Stimulated activated CD8-positive, alpha-beta memory T cell treated with anti-CD3 and anti-CD28 coated beads, Interleukin-12 subunit alpha, Interleukin-12 subunit beta, amount 100 ng/mL, for 4 hours (primary cell): ENCODE measurements at places on chromosomes 1 and 21.

DNA sequence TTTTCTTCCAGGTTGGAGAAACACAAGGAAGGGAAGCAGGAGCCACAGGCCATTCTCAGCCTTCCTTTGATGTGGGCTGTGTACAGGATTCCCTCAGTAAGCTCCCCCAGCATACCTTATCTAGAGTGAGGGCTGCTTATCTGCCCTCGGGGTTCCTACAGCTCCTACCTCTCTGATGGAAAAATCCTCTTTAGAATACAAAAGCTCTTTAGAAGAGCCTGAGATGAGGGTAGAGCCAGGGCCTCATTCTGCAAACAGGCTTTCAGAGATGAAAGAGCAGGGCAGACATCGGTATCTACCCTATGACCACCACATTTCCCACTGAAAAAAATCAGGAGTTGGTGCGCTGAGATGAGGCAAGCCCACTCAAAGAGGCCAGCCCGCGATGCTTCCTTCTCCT lies 85.1 kb downstream of the PLPP3 start:
- no peak for DNase-seq

DNA sequence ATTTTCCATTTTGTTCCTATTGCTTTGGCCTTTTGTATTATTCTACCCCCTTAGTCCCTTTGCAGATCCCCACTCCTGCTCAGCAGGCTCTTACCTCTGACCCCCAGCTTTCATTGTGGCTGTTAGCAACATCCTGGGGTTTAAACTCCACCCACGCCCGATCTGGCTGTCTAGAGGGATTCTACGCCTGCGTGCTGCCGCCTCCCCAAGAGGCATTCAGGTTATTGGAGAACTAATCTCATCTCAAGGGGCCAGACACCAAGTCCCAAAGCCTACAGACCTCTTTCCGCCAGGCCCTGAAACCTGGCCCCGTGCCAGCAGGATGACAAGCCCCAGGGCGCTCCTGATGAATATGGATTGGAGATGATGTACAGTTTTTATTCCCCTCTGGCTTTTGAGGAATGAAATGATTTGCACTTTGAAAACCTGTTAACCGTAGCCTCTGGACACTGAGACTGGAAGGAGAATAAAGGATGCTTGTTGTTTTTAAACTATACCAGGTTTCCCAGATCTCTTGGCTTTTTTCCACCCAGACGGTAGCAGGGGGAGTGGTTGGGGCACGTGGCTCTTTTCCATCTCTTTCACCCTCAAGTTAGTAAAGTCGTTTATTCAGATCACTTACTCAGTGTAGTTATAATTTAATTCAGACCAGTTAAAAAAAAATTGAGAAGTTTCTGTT lies 14.5 kb upstream of the IKBKE start:
- DNase-seq: no peak

DNA sequence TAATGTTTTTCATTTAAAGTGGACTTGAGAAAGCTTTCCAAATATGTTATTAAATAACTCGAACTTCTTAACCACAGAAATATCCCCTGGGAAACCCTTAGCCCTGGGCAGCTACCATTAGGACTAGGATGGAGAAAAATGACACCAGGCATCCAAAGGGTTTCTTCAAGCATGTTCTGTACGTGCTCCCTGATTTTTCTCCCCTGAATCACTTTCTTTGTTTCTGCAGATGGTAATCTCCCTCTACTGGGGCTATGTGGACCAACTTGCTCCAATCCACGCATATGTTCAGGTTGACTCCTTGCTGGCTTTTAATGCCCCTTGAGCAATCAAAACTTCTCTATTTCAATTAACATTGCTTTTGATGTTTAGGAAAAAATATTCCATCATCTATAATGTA lies 312.7 kb upstream of the C1orf87 start:
- DNase-seq: no peak

DNA sequence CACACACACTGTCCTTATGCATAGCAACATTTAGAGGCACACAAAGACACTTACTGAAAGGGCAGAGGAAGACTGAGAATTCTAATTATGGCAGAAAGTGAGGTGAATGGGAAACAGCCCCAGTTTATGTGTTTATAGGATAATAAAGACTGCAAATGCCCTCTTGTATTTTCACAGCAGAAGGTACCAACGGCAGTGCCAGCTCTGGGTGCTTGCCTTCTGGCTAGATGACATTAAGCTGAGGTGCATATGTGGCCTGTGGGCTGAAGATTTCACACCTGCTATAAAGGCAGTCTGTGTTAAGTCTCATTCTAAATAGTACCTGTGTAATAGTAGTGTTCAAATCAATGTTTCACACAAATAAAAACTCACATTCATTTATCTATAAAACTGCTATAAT lies 347.2 kb upstream of the ZRANB2 start:
- DNase-seq: no peak

GRCh38 chr1:228487336-228488124 lies at the start of gene RNF187:
TSS of gene RNF187 (plus strand) at chr1:228487382.
- no peak for DNase-seq

GRCh38 chr21:39385299-39386145 lies 36.6 kb upstream of the HMGN1 start:
- peak; percentile 32 for DNase-seq

- no peak for DNase-seq
Measured at GRCh38 chr1:245770156-245770555, 615.4 kb downstream of the KIF26B start.

DNA sequence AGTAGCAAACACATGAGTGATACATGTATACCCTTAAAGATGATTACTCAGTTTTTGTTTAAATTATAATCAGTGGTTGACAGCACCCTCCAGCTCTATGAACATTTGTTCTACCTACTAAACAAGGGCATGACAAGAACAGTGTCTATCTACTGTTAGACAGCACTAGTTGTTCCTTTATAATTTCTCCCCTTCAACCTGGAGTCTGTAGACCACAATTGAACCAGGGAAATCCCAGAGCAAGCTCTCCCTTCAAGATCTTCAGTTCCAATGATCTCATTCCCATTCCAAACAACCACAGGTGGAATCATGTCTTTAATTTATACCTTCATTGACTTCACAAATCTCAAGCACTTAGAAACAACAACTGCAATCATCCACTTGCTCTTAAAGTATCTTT lies 216.1 kb downstream of the HHIPL2 start:
- DNase-seq: no peak

GRCh38 chr1:56517404-56518130 lies 61.8 kb downstream of the PLPP3 start:
- no peak for DNase-seq

DNA sequence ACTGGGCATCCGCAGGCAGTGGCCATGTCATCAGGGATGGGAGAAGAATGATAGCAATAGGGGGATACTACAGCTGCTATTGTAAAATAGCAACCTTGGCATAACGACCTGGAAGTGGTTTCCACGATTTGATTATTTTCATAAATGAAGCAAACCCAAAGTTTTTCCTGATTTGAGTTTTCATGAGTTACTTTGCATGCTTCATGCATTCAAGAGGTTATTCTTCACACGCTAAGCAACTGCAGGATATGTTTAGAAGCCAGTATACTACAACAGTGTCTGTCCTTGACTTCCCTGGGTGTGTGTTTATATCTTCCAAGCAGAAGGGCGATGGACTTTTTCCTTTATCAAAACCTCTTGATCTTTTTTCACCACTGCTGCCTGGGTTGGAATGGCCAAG lies 281.1 kb upstream of the DUSP10 start:
- no peak for DNase-seq

- DNase-seq: no peak
Measured at GRCh38 chr1:217770918-217771317, 139.8 kb downstream of the SPATA17 start.

DNA sequence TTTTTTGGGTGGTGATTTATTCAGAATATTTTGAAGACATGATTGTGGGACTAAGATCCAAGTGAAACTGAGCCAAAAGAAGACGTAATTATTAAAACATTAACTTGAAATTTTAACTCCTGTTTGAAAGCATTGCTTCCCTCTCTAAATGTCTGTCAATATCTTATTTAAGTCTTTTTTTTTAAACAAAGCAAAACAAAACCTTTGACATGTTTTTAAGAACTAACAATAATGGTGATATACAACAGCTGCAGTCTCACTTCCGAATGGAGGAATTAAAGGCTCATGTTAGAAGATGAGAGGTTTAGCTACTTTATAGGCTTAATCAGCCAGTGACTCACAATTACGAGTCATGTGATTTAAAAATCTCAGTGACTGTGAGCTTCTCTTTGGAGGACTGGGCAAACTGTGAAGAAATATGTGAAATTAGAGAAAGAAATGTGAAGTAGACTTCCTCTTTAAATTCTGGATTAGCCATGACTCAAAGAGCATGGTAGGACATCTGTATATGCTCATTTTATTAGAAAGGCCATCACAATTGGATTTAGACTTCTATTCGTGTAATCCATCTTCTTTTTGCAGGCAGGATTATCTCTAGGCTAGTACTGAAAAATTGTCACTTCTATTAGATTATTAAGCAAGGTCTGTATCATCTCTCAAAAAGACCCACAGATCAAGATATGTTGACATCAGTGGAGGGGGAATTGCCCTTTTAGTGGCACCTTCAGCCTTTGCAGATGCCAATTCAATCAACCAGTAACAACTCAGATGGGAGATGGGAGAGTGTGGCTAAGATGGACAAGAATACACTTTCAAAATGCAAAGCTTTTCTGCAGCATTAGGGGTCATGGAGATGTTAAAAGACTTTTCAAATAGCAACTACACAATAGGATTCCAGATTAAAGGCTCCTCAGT lies 28.7 kb downstream of the KCNA3 start:
- no peak for DNase-seq

DNA sequence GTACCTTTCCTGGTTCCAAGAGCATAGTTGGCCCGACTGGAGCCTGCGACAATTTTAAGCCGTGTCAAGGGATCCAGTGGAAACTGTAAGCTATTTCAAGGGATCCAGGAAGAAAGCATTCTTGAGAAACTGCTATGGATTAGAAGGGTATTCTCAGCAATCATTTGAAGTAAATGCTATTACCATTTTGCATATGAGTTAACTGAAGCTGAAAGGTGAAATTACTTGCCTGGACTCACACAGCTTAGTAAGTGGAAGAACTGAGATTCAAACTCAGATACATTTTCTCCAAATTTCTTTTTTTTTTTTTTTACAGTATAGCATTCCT lies 589 bp downstream of the ZNF684 start:
- DNase-seq: no peak

DNA sequence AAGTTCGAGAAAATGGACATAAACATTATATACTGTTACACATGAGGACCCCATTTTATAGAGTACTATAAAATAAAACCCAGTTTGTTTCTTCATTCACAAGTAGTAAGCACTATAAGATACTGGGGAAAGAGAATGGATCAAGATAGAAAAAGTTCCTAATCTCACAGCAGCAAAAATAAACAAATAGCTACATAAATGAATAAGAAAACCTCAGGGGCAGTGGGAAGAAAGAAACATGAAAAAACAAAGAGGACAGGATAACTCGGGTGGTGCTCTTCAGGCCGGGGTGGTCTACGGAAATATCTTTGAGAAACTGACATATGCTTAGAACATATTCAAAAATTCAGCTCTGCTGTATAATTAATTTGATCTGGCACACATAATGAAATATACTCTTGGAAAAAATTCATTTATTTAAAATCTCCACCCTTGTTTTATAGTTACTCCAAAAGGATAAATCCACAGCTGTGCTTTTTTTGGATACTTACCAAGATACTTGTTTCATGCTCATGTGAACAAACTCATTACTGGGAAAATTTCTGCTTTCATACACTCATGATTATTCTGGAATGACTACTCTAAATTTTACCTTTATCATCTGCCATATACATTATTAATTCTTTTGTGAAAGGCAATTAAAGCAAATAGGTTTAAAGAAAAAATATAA lies 20.0 kb downstream of the CEP170 start:
- no peak for DNase-seq

GRCh38 chr1:147266381-147266780 lies 23.9 kb downstream of the CHD1L start:
- DNase-seq: no peak

DNA sequence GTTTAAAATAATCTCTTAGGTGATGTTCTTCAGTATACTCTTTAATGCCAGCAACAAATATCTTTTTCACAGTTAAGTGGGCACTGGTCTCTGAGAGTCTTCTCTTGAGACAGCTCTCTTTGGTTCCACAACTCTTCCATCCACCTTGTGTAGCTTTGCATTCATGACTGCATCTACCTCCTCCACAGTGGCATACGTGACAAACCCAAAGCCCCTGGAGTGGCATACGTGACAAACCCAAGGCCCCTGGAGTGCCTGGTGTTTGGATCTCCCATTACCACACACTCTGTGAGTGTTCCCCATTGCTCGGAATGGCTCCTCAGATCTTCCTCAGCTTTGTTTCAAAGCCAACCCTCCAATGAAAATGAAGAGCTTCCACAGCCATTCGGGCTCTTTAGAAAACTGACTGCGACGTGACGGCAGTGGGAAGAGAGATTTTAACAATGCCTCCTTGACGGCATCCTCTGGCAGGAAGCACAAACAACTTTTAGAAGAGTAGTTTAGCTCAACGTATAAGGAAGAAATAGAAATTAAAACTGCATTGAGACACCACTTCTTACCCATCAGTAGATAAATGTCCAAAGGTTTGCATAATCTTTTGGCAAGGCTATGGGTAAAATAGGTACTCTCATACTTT lies 45.8 kb downstream of the SLC30A7 start:
- DNase-seq: no peak

DNA sequence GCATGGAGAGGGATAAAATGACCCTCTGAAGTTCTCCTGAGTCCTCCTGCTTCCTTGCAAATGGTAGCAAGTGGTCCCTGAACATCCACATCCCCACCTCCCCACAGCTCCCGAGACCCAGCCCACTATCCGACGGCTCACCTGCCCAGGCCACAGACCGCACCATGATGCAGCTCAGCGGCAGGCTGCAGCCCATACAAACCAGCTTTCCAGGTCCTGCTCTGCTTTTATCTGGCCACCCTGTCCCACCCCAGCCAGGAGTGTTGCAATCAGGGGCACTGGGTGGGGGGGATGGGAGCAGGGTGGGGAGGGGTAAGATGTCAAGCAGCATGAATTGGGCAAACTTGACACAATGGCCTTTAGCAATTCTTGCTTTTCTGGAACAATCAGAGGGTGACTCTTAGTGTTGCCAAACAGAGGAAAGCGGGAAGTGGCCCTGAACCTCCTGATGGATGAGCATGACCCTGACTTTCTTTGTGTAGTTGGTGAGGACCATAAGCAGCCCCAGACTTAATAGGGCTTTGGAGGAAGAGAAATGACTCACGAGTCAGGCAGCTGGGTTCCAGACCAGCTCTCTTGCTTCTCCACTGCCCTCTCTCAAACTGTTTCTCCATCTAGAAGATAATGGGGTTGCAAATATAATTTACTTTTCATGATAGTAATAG lies at the start of gene CHIT1:
CHIT1 (minus strand) TSS at position 203 of the 665 bp plus-strand sequence; CDS start at position 166, 37 bp downstream.
- DNase-seq: no peak
